Stimulated activated CD8-positive, alpha-beta memory T cell treated with anti-CD3 and anti-CD28 coated beads, Interleukin-4, amount 100 ng/mL, for 1 hour (primary cell): ENCODE measurements at places on chromosomes 2 and 18.

DNA sequence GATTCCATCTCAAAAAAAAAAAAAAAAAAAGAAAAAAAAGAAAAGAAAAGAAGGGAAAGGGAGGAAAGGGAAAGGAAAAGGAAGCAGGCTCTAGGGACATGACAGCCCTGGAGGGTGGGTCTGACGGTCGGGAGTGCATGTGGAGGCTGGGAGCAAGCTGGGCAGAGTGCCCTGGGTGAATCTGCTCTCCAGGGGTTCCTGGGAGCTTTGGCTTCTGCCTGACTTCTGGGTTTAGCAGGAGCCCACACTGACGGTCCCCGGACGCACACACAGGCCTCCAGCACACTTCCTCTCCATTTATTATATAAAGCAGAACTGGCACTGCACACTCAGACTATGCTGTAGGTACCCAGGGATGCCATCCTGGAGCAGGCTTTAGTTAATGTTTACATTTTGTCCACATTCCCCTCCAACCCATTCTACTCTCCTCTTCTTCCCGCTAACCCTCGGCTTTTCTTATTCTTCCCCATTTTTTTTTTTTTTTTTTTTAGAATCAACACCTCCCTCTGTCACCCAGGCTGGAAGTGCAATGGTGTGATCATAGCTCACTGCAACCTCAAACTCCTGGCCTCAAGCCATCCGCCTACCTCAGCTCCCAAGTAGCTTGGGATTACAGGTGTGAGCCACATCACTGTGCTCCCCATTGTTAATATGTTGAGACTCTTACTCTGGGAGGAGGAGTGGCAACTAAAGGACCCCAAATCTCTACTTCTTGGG is 151.1 kb upstream of the SLC1A4 start:
- no peak for DNase-seq

DNA sequence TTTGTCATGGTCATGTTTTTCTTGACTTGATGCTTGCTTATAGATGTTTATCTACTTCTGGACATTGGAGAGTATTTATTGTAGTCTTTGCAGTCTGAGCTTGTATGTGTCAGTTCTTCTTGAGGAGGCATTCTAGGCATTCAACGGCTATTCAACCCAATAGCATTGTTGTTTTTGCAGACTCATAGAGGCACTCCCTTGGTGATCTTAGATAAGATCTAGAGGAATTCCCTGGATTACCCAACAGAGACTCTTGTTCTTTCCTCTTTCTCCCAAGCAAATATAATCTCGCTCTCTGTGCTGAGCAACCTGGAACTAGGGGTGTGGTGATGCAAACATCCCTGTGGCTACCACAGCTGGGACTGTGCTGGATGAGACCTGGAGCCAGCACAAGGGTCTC is 40.4 kb downstream of the SYT4 start:
- DNase-seq: no peak

DNA sequence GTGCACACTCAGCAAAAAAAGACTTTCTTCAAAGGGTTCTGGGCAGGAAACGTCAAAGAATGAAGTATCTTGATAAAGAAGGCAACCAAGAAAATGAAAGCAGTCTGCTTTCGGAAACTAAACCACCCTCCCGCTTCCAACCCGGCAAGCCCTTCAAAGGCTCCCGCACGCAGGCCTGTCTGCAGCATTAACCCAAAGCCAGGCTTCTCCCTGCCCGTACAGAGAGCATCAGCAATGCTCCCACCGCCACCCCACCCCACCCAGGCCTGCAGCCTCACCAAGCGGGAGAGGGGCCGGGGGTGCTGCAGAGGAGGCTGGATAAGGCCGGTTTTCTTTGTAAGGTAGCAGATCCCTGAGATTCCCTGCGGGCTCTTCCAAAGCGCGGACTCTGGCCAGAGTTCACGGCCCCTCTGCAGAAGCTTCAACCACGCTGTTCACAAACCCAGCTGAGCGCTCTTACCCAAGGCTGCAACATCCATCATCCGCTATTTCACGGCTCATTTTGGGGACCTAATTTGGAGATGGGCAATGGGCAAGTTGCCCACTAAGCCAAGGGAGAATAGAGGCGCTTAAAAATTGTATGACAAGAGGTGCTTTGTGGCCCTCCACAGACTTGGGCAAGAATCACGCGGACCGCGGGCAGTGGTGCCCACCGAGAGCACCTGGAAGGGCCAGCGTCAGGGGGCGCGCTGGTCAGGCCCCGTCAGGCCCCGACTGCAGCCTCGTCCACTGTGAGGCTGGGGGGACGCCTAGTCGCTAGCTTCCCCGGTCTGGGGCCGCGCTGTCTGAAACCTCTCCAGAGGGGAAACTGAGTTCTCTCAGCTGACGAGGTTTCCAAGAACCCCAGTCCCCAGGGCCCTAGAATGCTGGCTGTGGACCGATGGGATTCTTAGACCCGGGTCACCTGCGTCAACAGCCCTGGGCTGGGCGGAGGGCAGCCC is 225.4 kb upstream of the ID2 start:
- DNase-seq: no peak

DNA sequence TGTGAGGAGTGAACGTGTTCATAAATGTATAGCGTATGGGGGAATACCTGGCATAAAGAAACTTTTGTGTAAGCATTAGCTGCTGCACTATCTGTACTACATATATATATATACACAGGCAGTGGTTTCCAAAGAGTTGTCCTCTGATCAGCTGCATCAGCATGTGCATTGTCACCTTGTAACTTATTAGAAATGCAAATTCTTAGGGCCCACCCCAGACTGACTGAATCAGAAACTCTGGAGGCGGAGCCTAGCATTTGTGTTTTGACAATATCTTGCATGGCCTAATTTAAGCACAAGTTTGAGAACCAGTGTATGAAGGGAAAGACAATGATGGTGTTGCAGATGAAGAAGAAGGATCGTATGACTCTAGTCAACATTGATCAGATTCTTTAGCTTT is 299.5 kb downstream of the CCDC102B start:
- no peak for DNase-seq
